CD8-positive, alpha-beta memory T cell (primary cell): ENCODE measurements at places on chromosomes 16 and 17. TPM values are rescaled to one million over a fixed set of nuclear protein-coding genes. Genes with fewer than 3 reads are reported as not detected.

Gene TNP2
- total RNA-seq: not detected

Gene LHX1
- total RNA-seq: 0.51 TPM

Gene LRRC36
- total RNA-seq: 0.28 TPM

Gene RPL13
- total RNA-seq: 2,878 TPM

GRCh38 chr17:64343833-64344637, 46.6 kb downstream of the PECAM1 start:
- no peak for DNase-seq

GRCh38 chr17:2275722-2276121, 27.9 kb downstream of the SMG6 start:
- no peak for DNase-seq

DNA sequence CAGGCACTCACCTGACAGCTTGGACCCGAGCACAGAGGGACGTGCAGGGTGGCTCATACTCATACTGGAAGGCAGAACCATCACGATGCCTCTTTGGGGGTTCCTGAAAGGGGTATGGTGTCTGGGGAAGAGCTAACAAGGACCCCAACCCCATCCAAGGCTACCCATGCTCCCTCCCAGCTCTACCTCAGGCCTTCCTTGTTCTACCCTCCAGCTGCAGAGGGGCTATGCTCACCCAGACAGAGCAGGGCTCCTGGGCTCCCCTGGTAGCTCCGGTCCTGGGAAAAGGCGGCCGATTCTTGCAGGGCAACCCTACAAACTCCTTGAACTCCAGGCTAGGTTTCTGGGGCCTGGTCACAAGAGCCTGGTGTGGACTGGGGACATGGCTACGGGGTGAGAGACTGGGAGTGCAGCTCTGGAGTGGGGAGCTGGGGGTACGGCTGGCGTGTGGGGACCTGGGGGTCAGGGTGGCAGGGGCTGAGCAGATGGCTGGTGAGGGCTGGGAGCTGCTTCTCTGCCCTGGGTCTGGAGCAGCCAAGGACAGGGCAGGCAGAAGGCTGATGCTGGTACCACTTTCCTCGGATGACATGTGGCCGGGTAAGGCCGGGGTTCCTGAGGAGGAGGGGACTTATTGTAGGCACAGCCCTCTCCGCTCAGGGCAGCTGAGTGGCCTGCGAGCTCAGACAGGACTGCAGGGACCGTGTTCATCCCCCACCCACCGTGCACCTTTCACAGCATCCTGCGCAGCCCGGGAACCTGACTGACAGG, 2.1 kb downstream of the ACD start:
- no peak for DNase-seq

DNA sequence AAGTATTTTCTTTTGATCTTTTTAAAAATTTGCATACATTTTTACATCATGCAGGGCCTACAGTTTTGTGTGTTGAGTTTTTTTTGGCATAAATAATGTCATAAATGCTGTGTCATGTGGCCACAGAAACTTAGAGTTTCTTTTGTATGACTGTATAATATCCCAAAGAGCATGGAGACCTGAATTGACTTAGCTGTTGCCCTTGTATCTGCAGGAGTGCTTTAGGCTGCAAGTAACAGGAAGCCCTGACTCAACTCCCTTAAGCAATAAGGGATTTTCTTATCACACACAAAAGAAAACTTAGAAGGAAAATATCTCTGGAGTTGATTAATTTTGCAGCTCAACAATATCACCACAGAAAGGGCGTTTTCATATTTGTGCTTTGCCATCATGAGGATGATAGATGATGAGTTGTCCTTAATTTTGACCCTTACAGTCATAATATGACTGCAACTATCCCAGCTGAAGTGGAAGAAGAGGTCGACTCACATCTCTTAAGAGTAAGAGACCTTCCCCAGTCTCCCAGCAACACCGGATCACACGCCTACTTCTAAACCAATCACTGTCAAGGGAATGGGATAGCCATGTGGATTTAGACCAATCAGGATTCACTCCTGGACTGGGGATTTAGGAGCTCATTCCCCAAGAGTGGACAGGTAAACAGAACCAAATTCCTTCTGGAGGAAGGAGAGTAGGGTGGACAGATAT, 138.9 kb downstream of the GSG1L start:
- no peak for DNase-seq

DNA sequence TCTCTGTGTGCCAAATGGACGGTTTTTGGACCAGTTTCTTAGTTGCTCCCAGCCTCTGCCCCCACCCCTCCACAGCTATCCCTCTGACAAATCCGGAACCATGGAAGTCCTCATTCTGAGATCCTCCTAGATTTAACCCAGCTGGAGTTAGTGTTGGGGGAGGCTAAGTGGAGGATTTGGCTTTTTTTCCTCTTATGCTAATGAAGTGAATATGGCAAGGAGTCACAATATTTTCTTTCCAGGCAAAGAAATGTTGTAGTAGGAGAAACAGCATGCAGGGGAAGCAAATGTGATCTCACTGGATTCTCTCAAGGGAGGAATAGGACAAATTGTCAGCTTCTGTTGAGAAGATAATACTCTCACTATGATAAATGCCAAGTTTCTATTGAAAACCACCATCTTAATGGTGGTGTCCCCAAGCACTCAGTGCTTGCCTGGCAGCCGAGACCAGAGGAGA, 159.5 kb downstream of the MSI2 start:
- DNase-seq: no peak

DNA sequence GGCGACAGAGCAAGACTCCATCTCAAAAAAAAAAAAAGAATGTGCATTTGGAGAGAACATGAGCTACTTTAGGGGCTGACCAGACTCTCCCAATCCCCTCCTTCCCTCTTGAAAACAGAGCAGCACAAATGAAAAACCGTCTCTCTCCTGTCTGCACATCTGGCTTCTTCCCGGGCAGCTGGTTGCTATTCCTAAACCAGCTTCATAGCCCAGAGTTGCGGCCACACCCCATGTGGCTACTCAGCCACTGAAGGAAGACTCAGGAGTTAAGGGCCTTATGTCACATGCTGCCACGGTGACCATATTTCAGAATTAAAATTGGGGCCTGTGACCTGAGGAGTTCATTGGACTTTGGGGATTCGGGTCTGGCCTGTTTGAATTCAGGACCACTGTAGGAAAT, 48.3 kb downstream of the KATNIP start:
- no peak for DNase-seq

GRCh38 chr17:38996660-38997337, 29.6 kb upstream of the FBXO47 start:
- no peak for DNase-seq

DNA sequence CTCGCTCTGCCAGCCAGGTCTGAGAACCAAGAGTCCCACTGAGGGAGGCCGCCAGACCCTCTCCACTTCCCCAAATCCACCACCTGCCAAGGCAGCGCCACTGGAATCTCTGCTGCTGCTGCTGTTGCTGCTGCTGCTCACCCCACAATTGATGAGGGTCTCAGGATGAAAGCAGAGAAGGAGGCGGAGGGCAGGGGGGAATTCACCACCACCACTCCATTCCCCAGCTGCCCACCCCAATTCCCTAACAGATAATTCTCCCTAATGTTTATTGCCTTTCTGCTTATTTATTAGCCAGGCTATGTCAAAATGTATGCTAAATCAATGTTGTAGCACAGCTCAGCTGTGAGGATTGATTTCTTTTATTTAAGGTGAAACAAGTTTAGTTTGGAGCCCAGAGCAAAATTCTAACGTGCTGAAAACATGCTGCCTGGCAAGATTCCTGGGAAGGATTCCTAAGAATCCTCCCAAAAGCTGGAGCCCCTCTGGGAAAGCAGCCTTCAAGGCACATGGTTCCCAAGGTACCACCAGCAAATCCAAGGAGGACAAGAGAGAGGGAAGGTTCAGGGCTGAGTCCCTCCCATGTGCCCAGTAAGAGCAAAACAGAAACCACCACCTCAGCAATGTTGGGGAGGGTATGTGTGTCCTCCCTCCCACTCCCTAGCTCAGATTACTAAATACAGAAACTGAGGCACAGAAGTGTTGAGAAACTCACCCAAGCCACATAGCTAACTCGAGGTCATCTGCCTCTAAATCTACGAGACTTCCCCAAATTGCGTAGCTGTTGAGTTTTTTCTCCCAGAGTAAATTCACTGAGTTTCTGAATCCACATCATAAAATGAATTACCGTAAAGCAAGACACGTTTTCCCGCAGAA, 12.2 kb upstream of the CDH5 start:
- no peak for DNase-seq

- DNase-seq: no peak
Measured at GRCh38 chr16:75695708-75696107, 5.6 kb downstream of the DUXB start.

DNA sequence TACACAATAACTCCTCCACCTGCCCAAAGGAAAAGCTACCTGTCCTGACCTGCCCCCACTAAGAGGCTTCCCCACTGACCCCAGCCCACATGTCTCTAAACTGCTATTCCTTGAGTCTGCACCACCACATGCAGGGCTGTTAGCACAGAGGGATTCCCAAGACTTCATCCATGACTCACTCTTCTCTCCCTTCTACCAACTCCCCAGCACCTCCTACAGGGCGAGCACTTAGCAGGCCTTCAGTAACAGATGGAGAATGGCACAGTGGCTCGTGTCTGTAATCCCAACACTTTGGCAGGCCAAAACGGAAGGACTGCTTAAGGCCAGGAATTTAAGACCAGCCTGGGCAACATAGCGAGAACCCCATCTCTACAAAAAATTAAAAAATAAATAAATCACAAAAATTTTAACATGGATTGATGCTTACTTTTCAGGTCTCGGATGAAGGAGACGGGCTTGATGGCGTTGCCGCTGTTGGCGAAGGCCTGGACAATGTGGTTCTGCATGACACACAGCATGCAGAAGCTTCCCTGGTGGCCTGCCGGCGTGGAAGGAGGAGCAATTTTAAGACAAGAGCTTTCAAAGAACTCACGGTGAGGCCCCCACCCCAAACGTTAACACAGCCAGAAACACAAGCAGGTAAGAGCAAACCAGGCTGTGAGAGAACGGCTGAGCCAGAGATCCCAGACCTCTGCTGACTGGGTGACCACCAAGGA, 12.0 kb downstream of the USP36 start:
- DNase-seq: no peak

DNA sequence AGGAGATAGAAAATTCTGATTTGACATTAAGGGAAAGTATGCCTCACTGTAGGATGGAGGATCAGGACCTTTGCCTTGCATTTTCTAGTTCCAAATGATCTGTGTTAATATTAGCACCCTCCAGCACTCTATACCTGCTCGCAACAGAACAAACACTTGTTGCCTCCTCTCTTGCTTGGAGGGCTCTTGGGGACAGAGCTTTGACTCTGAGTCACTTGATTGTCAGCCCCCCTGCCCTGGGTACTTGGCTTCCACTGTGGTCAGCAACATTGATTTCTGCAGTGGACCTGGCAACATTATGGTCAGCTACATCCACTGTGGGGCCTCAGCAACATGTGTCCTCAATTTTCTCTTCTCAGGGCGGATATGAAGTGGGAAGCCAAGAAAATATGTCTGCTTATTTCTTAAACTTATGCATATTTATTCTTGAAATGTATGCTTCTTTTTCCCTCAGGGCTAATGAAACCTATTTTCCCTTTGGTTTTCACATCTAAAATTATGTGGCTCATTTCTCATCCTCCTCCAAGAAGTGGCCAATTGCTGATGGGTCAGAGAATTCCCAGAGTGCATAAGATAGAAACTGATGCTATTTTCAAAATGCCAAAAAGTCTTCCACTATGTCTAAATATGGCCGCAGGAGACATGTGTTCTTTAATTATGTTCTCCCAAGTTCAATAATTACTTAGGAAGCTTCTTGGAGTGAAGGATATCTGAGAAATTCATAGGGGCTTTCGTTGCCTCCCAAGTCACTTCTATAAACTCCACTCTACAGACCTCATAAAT, 94.6 kb upstream of the SMIM36 start:
- DNase-seq: no peak

GRCh38 chr16:85453194-85453678, 159.9 kb upstream of the GSE1 start:
- DNase-seq: no peak

- no peak for DNase-seq
Measured at GRCh38 chr17:51479303-51479702, 219.0 kb downstream of the UTP18 start.

DNA sequence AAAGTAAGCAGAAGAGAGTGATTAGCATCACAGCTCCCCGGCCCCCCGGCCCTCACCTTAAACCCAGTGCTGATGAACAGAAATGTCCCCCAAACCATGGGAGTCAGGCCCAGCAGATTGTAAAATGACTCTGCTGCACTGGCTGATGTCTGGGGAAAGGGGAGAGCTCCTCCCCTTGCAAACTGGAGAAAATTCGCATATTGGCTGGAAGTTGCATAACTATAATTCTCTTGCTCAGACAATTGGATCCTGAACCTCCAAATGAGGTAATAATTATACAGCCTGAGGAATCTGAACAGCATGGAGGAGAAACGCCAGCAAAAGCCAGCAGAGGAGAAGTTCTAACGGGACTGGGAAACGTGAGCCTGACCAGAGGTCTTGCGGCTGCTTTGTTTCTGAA, 109.7 kb downstream of the C16orf95 start:
- DNase-seq: no peak

DNA sequence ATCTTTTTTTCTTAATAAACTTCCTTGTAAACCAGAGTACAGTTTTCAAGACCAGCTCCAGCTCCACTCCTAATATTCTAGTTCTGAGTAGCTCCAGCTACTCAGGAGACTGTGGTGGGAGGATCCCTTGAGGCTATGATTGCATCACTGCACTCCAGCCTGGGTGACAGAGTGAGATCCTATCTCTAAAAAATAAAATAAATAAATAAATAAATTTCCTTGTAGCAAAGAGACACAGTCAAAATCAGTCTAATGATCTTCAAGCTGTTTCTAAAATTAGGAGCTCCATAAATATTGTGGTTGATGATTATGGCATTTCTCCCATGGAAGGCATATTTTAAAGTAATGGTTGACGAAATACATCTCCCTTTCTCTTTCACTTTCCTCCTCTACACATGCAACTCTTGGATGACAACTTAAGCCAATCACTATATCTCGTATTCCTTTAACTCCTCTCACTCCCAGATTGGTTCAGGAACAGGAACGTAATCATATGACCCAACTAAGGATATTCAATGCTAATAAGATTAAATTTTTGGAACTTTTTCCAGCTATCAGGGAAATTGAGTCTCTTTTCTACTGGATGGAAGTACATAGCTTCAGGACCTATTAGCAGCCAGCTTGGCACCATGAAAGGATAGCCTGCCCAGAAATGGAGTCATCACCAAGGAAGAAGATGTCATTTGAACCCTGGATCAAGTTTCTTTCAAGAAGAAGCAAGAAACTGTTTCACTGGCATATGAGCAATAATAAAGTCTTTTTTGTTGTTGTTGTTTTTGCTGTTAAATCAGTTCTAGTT, 42.1 kb upstream of the TAOK1 start:
- DNase-seq: no peak
